ENCODE measurements at places on chromosomes 3 and 15. TPM values are rescaled to one million over a fixed set of nuclear protein-coding genes. Genes with fewer than 3 reads are reported as not detected.

DNA sequence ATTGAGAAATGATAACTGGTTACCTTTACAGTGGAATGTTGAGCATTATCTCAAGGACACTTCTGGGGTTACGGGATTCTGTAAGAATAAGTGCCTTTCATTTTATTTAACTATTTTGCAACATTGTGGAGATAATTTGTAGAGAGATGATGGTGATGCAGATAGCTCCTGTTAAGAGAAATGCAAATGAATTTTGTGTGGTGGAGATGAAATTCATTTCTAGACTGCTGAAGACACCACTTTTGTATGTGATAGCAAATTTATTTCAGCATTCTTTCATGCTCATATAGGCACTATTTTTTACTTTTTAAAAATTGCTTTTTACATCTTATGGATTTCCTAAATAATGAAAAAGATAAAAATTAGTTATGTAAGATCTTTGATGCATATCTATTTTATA lies 463.3 kb upstream of the CBLB start:
- no peak for DNase-seq

The PRR20G gene
- not detected for total RNA-seq

The SPG11 gene
- total RNA-seq: 57.1 TPM

DNA sequence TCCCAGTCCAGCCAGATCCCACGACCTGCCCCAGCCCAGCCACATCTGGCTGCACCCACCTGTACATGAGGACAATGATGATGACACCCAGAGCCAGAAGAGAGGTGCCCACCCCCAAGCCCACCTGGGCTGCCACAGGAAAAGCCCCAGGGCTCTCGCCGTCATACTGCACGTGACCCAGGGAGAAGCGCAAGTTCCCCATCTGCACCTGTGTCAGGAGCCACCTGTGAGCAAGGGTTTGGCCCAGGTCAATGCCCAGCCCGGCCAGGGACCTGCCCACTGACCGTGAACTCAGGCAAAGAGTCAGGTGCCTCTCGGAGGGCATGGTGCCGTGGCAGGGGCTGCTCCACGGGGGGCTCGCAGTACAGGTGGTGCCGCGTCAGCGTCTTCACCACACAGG lies 16.3 kb downstream of the PLXNB1 start:
- no peak for DNase-seq

- no peak for DNase-seq
These were observed 88.8 kb downstream of the HES1 start for GRCh38 chr3:194224471-194225417.
